ENCODE measurements at places on chromosomes 13 and 19. TPM values are rescaled to one million over a fixed set of nuclear protein-coding genes. Genes with fewer than 3 reads are reported as not detected.
A peak's percentile ranks its signal among the peaks of the same experiment; 100 is the strongest.

The PSPC1 gene
- polyA plus RNA-seq: 17.2 TPM

DNA sequence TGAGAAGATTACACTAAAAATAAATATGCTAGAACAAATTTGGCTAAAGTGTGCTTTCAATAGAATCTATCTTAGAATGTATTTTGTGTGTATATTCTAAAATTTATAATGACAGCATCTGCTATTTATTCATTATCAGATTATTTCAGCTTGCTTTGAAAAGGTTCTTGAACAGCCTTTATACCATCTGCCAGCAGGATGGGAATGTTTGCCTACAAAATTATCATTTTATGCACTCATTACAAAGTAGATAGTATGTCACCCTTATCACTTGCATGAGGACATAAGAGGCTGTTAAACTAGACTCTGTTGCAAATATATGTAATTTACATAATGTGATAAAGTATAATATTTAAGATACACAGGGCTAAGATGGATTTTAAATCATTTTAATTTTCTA, 1286.9 kb upstream of the PCDH20 start:
- H3K36me3 ChIP-seq: no peaks in the 10 kb centered on the region
- no peak overlapping the region for H3K4me3 ChIP-seq
- H3K27ac ChIP-seq: no peak overlapping the region
- DNase-seq: no peak
- H3K4me1 ChIP-seq: no peaks in the 10 kb centered on the region

- H3K4me1 ChIP-seq: peaks cover 29% of the 10 kb centered on the region
- H3K27me3 ChIP-seq: no peaks in the 10 kb centered on the region
- H3K27ac ChIP-seq: no peak overlapping the region
Observed at GRCh38 chr13:73335944-73336343, 277.1 kb downstream of the KLF5 start.

GRCh38 chr13:95111608-95112007, 189.6 kb downstream of the ABCC4 start:
- no peak overlapping the region for H3K27ac ChIP-seq
- no peaks in the 10 kb centered on the region for H3K36me3 ChIP-seq

DNA sequence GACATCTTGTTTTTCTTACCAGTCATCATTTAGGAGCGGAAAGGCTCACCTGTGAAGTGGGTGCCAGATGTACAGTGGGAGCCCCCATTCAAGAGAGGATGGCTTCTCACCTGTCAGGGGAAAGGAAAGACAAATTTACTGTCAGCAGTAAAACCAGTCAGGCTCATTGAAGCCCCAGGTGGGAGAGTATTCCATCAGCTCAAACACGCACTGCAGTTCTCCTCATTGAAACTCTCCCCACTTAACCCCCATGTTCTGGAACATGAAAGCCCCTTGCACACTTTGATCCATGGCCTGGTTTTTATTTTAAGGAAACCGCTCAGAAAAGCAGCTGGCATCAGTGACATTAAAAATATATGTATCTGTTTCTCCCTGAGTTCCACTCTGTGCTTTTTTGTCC, 401.1 kb upstream of the ZNF507 start:
- DNase-seq: no peak
- no peaks in the 10 kb centered on the region for H3K36me3 ChIP-seq
- H3K4me1 ChIP-seq: no peaks in the 10 kb centered on the region
- H3K27me3 ChIP-seq: no peaks in the 10 kb centered on the region
- no peak overlapping the region for H3K27ac ChIP-seq

DNA sequence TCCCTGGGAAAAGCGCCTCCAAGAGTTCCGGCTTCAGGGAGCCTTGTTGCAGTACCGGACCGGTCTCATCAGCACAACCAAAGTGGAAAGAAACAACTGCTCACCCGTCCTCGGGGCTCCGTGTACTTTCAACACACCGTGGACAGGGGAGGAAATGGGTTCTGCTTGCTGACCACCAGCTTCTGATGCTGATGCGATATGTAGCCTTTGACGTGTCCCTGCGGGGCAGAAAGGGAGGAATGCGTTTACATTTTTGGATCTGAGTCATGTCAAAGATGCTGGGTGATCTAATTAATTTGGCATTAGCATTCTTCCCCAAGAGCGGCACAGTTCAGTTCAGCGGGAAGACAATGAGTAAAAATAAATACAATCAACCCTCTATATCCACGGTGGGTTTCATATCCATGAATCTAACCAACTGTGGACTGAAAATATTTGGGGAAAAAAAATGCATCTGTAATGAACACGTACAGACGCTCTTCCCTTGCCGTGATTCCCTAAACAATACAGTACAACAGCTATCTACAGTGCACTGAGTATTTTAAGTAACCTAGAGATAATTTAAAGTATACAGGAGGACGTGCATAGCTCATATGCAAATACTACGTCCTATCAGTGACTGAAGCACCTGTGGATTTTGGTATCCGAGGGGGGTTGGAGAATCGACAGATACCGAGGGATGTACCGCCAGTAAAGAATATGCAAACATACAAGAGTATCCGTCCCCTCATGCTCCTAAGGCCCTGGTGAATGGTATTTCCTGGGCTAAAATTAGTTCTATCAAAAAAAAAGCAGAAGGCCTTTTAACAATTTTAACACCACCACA, 19.8 kb downstream of the PROZ start:
- peaks cover 53% of the 10 kb centered on the region for H3K36me3 ChIP-seq
- DNase-seq: peak; percentile 85
- no peak overlapping the region for H3K4me3 ChIP-seq
- H3K27ac ChIP-seq: peak overlapping the region; percentile 76

DNA sequence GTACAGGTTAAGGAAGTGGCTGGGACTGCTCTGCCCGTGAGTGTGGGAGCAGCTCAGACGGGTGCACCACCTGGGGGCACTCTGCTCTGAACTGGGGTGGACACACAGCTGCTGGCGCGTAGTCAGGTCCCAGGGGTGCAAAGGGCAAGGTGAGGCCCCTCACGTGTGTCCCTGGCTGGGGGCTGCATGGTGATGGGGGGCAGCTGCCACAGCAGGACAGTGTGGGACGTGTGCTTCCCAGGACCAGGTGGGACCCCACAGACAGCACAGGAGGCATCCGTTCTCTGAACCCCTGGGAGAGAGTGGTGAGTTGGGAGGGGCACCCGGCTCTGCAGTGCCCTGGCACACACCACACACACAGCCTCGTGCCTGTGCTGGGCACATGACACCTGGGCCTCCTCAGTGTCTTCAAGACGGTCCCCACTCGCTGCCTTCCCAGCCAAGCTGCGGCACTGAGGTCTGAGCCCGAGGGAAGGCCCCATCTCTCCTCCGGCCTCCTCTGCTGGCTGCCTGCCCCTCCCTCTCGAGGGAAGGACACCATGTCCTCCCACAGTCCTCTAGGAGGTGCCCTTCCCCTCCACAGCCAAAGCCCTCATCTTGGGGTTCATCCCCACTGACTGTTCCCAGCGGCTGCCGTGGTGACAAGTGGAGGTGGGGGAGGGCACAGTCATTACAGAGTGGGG, 24.7 kb downstream of the CILP2 start:
- H3K27me3 ChIP-seq: no peaks in the 10 kb centered on the region
- H3K4me3 ChIP-seq: no peak overlapping the region
- no peaks in the 10 kb centered on the region for H3K36me3 ChIP-seq

All from GM23248 (cell line).